ENCODE measurements at places on chromosomes 5 and 9.
A peak's percentile ranks its signal among the peaks of the same experiment; 100 is the strongest.

- no peak for DNase-seq
These were observed at the start of gene IL11RA for GRCh38 chr9:34651876-34652601. IL11RA (plus strand) TSS chr9:34652185; CDS start chr9:34655218, 3,033 bp downstream.

- DNase-seq, result no peak
These were observed 439.3 kb upstream of the DAB2 start for GRCh38 chr5:39863926-39864552.

GRCh38 chr9:133199648-133200321, 9.3 kb downstream of the OBP2B start:
- DNase-seq, result no peak

GRCh38 chr5:177392765-177393164, 7.7 kb downstream of the PFN3 start:
- DNase-seq, result no peak

DNA sequence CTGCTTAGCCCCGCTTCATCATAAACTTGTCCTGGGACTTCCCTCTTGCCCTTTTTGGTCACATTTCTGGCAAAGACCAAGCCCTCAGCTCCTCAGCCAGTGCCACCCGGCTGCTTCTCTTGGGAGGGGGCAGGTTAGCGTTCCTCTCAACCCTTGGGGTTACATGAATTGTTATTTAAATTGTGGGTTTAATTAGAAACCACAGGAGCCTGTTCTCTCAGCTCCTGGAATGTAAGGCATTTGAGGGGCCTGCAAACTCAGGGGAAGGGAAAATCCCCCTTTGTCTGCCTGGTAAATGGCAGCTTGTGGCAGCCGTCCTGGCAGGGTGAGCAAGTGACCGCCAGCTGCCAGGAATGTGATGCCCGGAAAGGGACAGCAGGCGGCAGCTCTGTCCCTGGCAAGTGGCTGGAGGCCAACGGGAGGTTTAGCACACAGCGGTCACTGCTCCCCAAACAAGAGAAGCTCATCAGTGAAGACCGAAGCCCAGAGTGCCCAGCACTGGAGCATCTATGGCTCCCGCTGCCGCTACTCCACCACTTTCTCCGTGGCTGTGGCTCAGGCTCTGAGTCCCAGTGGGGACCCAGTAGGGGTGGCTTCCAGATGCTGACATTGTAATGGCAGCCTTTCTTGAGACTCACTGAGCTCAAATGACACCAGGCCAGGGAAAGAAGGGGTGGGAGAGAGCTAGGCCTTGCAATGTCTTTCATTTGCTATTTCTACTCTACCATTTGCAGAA, 51.7 kb downstream of the SHB start:
- no peak for DNase-seq

DNA sequence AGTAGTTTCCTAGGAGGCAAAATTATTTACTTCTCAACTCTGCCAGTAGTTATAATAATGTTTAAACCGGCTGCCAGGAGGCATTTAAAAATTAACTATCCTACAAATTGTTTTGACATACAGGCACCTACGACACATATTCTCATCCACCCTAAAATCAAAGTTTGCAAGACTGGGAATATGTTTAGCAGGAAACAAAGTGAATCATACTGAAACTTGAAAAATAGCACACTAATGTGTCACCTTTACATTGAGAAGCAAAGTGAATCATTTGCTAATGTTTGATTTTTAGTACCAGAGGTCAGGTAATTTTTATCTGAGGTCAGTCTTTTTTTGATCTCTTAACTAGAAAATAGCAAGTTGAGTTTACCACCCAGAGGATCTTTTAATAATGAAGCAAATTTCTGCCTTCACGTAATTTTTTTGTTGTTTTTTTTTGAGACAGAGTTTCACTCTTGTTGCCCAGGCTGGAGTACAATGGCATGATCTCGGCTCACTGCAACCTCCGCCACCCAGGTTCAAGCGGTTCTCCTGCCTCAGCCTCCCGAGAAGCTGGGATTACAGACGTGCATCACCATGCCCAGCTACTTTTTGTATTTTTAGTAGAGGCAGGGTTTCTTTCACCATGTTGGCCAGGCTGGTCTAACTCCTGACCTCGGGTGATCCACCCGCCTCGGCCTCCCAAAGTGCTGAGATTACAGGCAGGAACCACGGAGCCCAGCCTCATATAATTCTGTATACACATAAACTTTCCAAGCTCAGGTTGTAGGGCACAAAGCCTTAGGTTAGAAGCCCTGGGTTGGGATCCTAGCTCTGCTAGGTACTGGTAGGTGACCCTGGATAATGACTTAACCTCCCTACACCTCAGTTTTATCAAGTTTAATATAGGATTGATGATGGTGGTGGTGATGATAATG, 124.3 kb downstream of the UGCG start:
- DNase-seq, result no peak

- DNase-seq, result no peak
These were observed 513.6 kb downstream of the RASEF start for GRCh38 chr9:82549174-82549821.

GRCh38 chr9:97802276-97802675, 50.8 kb upstream of the FOXE1 start:
- DNase-seq, result no peak

- no peak for DNase-seq
These were observed 7.5 kb downstream of the TDRD7 start for GRCh38 chr9:97419309-97419867.

- no peak for DNase-seq
These were observed 87.3 kb downstream of the PRDM6 start for GRCh38 chr5:123176224-123176937.

DNA sequence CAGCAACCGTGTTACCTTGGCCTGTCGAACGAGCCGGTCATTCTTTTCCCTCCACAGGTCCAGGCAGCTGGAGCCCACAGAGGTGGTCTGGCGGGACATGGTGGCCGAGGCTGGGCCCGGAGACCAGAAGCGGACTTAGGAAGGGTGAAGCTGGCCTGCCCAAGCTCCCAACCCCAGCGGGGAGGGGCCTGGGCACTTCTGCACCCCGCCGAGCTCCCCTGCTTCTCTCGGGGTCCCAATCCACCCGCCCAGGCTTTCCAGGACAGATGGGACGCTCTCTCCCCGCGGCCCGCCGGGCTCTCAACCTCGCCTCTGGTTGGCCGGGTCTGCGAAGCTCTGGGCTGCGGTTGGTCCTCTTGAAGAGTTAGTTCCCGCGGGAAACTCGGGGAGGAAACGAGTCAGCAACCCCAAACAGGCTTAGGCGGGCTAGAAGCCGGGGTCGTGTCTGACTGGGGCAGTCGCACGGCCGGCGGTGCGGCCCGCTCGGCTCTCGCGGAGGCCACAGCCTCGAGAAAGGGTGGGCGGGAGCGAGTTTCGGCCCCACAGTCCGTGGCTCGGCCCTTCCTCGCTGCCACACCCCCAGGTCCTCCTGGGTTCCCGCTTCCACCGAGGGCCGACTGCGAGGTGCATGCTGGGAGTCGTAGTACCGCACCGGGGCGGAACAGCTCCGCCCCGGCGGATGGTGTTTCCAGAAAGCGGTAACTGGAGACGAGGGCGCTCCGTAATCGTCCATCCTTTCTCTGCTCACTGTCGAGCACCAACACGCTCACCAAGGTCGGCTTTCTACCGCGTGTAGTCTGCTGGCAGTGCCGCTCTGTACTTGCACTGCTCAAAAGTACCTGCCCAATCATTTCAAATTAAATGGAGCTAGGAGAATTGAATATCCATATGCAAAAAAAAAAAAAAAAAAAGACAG, at the start of gene FANCG:
Gene FANCG, minus strand, starts transcription at position 517 of the 916 bp plus-strand sequence. Its CDS starts 418 bp downstream, at position 99.
- DNase-seq, result peak; percentile 87

DNA sequence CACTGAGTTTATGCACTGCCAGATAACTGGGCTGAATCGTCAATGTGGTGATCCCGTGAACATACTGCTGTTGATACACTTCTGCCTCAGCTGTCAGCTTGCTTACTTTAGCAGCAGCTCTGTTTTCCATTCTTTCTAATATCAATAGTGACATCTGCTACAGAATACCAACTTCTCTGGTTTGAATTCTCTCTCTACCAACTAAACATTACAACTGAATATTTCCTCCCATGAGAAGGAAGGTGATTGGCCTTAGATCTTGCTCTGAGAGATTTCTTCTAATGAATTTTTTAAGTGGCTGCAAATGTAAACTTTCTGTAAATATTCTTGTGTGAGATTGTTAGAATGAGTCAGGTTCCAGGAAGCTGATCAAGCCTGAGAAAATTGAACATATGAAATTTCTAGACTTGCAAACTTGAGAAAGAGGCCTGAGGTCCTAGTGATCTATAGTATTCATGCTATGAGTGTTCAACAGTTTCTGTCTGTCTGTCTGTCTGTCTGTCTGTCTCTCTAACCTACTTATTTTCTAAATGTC, 205.5 kb upstream of the CDKN2B start:
- no peak for DNase-seq

DNA sequence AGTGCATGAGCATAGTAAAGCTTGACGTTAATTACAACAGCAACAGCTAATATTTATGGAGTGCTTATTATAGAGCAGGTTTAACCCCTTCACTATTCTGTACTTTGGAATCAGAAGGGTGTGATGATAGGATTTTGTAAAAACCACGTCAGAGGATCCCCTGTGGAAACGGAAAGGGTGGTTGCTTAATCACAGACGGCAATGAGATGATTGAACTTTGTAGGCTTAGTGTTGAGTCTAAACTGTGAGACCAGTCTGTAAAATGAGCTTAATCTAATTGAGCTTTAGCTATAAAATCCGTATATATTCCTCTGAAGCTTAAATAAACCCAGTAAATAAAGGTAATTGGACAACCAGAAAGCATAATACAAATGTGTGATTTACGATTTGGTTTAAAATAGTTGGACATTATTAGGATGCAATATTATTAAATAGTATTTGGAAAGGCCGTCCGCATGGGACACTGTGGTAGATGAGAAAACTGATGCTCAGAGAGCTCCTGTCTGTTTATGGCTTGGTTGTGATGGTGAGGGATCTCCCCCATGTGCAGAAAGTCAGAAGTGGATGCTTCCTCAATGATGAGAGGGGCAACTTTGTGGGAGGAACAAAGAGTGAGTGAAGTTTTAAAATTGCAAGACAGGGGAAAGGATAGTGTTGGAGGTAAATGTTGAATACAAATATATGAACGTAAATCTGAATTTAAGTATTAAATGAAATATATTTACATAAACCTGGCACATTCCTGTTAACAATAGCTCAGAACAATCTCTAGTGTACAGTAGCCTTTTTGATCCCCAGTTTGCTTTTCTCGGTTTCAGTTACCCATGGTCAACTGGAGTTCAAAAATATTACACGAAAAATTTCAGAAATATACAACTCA, 23.4 kb upstream of the SCGB3A2 start:
- DNase-seq, result no peak

DNA sequence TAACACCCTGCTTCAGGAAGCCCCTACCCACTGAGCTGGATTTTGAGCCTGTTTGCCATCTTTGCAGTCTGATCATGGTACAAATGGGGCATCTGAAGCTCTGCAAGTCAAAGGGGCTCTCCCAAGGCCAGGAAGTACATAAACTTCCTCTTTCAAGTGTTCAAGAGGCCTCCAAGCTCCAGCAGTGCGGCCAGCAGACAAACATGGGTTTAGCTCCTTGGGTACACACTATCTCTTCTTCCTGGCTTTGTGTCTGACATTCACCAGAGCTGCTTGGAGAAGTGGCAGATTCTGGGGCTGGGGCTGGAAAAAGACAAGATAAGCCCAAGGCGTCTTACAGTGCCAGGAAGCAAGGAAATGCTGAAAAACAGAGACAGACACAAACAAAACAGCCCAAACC, 34.1 kb downstream of the LAMC3 start:
- DNase-seq, result no peak

- no peak for DNase-seq
These were observed 136.6 kb downstream of the GABBR2 start for GRCh38 chr9:98572054-98572627.

- no peak for DNase-seq
These were observed 7.7 kb downstream of the PALM2AKAP2 start for GRCh38 chr9:109787735-109788134.

GRCh38 chr5:141849415-141850243, 28.6 kb downstream of the PCDH1 start:
- peak; percentile 74 for DNase-seq

DNA sequence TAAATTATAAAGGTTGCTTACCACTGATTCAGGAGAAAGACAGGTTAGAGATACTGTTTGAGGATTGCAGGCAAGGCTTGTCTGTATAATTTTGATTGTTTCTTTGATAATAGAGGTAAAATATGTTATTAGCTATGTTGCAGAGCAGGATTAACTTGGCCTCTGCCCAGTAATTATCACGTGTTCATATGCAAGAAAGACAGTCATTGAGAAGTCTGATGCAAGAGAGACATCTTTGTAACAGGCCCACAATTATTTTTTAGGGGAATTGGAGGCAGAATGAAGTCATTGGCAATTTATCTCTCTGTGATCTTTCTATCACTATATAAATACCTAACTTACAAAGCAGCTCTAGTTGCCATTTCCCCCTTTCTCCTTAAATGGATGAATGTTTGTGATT, 46.0 kb downstream of the SLC44A1 start:
- DNase-seq, result no peak

DNA sequence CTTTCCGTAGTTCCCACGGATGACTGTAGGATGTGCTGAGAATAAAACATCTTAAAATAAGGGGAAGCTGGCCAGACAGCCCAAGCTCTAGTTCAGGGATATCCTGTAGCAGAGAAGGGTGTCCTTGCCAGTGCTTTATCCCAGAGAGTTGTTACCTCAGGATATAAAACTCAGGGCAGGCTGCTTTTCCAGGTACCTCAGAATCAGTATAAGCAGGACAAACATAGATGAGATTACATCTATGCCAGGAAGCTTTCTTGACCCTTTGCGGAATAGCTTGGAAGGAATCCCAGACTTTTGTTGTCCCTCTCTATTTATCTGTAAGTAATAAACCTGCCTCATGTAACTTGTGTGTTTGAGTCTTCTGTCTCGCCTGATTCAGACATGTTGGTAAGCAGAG, 565.7 kb downstream of the PRDM9 start:
- DNase-seq, result no peak

- DNase-seq, result no peak
These were observed 86.4 kb downstream of the GALNT10 start for GRCh38 chr5:154276973-154277331.

GRCh38 chr9:34589636-34590380, at the start of gene CNTFR:
CNTFR (minus strand) TSS chr9:34589724; CDS start chr9:34568981, 20,743 bp downstream.
- DNase-seq, result peak; percentile 38

DNA sequence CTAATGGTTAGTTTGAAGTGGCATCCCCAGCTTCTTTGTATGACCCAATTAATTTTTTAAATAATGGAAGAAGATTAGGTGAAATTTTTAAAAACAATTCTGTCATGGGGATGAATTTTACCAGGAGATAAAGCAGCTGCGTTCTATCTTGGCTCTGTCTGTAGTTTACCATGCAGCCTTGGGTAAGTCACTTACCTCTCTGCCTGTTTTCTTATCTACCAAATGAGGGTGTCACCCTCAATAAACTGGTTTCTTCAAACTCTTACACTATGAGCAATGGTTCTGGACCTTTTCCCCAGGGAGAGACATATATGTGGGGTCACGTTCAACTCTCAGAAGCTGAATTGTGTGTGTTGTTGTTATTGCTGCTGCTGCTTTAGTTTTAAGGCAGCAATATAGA, 71.7 kb downstream of the TEX10 start:
- no peak for DNase-seq

GRCh38 chr5:139822553-139823425, 27.2 kb downstream of the PSD2 start:
- no peak for DNase-seq

GRCh38 chr5:167081561-167081960, 1209.9 kb upstream of the WWC1 start:
- no peak for DNase-seq
